ENCODE measurements at places on chromosomes 5 and 9.
A peak's percentile ranks its signal among the peaks of the same experiment; 100 is the strongest.

DNA sequence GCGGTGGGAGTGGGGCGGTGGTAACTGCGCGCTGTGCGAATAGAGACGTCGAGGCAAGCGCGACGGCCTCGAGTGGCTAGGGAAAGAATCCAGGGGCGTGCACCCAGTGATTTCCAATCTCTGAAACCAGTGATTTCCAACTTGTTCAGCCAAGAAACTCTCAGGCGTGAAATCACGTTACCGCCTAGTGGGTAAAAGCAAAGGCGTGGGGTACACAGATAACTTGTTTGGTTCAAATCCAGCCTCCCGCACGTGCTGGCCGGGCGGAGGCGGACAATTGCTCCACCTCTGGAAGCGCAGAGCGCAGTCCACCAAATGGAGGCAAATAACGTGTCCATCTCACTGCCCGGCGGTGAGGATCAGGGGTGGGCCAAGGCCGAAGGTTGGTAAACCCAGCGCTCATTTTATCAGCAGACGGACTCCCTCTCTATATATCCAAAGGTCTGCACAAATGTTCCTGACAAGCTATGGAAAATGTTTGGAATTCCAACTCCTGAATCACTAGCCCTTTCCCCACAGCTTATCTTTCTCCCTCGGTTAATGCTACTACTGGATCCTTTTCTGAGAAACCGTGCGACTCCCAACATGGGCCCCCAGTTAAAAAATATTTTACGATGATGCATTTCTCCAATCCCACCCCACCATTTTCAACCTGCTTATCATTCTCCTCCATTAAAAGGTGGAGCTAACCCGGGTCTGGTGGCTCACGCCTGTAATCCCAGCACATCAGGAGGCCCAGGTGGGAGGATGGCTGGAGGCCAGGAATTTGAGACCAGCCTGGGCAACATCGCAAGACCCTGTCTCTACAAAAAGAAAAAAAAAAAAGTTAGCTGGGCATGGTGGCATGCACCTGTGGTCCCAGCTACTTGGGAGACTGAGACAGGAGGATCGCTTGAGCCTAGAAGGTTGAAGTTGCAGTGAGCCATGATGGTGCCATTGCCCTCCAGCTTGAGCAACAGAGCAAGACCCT, 950 bp upstream of the FNBP1 start:
- no peak for DNase-seq

GRCh38 chr5:118791926-118792734, 196.2 kb downstream of the DTWD2 start:
- no peak for DNase-seq

DNA sequence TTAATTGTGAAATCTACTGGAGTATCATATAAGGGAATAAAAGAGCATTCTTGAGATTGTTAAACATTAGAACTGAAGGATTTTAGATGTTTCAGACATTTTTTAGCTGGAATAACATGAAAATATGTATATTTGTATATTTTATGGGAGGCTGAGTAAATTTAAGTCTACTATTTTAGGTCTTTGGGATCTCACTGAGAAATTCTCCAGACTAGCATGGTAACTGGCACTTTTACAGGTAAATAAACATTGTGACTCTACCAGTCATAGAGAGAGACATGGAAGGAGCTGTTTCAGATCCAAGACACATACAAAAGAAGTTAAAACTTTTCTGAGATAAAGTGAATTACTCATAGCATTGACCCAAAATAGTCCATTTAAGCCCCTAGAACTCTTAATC, 59.4 kb downstream of the NDUFAF2 start:
- DNase-seq: no peak

- no peak for DNase-seq
These were observed 134.1 kb downstream of the SEMA6A start for GRCh38 chr5:116440457-116441001.

DNA sequence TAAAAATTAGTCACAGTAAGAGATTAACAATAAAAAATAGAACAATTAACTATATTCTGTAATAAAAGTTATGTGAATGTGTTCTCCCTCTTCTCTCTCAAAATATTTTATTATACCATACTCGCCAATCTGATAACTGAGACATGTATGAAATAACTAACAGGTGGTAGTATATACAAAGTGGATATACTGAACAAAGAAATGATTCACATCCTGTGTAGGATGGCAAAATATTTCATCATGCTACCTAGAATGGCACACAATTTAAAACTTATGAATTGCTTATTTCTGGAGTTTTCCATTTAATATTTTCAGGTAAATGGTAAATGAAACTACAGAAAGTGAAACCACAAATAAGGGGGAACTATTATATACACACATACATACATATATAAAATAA, 152.5 kb downstream of the RNF180 start:
- no peak for DNase-seq

DNA sequence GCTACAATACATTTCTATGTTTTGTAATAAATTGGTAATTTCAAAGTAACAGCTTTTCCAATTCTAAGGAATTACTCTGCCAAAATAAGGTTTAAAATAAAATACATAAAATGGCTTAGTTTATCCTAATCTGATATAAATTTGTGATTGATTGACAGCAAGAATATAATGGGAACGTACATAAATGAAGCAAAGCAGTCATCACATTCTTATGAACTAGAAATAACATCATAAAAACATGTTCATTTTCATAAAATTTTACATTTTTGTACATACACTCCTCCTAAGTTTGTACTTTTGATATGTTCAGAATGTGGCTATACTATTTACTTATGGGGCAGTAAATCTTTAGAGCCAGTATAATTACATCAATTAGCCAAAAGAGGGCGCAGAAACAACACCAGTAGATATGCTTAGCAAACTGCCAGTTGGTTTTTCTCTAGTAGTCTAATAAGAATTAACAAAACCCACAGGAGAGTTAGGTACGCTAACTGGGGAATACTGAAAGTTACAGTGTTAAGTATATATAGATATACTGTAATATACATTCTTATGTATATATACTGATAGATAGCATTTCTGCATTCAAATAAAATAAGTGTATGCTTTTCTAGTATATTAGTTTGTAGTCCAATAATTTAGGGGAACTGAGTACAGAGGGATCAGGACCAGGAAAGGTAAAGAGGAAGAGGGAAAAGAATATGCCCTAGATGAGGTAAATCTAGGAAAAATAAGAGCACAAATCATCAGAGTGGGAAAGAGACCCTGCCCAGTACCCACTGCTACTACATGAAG, 76.8 kb downstream of the ZDHHC21 start:
- DNase-seq: no peak

DNA sequence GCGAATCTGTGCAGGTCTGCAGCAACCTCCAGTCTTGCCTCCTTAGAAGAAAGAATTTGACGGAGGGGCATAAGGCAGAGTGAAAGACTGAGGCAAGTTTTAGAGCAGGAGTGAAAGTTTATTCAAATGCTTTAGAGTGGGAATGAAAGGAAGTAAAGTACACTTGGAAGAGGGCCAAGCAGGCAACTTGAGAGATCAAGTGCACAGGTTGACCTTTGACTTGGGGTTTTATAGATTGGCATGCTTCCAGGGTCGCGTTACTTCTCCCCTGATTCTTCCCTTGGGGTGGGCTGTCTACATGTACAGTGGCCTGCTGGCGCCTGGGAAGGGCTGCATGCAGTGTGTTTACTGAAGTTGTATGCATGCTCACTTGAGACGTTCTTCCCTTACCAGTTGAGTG, 127.2 kb upstream of the FER start:
- no peak for DNase-seq

- no peak for DNase-seq
These were observed 90.4 kb upstream of the SV2C start for GRCh38 chr5:75992753-75993152.

- no peak for DNase-seq
These were observed 24.6 kb downstream of the RAPGEF6 start for GRCh38 chr5:131610198-131611063.

GRCh38 chr5:94872526-94872925, 254.1 kb downstream of the SLF1 start:
- no peak for DNase-seq

- DNase-seq: peak; percentile 33
These were observed 42.1 kb upstream of the GPR21 start for GRCh38 chr9:122991370-122991830.

GRCh38 chr9:103601287-103601686, 492.8 kb upstream of the SMC2 start:
- no peak for DNase-seq

- DNase-seq: no peak
These were observed 38.6 kb downstream of the GRAMD2B start for GRCh38 chr5:126461838-126462237.

- no peak for DNase-seq
These were observed 98.6 kb downstream of the RXRA start for GRCh38 chr9:134424818-134425217.

GRCh38 chr5:53151713-53152458, 42.3 kb upstream of the MOCS2 start:
- DNase-seq: no peak

- DNase-seq: no peak
These were observed 566.5 kb upstream of the ZNF462 start for GRCh38 chr9:106296426-106296825.

DNA sequence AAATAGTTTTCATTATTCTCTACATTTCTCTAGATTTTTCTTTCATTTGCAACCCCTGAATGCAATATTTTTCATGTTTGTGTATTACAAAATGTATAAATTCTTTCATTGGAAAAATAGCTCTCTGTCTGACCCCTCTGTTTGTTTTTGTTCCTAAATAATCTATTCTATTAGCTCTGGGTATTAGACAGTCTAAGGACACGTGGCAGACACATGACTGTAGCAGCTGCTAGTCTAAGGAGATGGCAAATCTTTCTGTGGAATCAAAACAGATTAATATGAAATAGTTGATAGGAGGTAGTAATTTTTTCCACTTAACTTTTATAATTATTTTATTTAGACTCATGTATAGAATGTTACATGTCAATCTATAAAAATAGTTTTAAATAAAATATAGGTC, 21.4 kb upstream of the SPATA9 start:
- no peak for DNase-seq

DNA sequence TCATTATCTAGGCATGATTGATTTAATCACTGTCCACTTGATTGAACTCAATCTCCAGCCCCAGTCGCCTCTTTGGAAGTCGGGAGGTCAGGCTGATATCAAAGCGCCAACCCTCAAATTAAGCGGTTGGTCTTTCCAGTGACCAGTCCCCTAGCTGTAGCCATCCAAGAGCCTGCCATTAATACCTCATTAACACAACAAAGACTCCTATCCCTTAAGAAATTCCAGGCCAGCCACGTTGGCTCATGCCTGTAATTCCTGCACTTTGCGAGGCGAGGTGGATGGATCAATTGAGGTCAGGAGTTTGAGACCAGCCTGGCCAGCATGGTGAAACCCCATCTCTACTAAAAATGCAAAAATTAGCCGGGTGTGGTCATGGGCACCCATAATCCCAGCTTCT, 27.4 kb upstream of the GCNT1 start:
- no peak for DNase-seq

- no peak for DNase-seq
These were observed 21.3 kb upstream of the MEGF9 start for GRCh38 chr9:120735415-120736126.

GRCh38 chr9:125180876-125181275, 8.7 kb downstream of the PPP6C start:
- no peak for DNase-seq

DNA sequence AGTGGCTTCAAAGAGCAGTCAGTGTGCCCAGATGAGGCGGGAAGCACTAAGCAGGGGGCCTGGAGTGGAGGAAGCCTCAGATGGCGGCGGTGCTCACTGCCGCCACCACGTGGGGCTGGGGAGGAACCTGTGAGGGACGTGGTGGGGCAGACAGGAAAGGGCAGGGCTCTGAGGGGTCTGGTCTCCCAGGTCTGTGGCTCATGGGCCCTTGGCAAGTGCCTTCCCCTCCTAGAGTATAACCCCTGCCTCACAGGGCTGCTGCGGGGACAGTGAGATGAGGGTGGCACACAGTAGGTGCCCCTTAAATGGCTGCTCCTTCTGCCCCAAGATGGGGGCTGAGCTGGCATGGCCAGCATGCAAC, 26.6 kb downstream of the NR5A1 start:
- DNase-seq: no peak
